ENCODE measurements at places on chromosomes 7 and 10.

DNA sequence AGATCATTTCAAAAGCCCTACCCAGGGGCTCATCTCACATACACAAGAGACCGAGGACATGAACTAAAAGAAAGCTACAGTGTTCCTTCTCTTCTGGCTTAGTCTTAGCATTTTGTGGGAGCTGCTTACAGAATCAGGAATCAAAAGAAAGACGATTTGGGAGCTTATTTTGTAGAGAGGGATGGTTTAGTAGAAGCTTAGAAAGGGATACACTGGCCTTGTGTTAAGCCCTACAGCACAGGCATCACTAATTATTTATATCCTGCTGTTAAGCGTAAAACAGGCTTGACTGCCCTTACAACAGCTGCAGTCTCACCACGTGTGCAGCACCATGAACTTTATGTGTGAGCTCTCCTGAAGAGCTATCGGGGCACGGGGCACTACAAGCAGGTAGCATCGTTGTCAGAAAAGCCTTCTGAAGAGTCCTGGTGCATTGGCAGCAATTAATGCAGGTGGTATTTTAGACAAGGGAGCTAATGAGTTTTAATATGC is 798.3 kb downstream of the NXPH1 start:
- DNase-seq = no peak

GRCh38 chr7:55567571-55567970 is 4.7 kb downstream of the VOPP1 start:
- DNase-seq = peak; percentile 32

- DNase-seq = no peak
These were observed 1.8 kb downstream of the FRAT2 start for GRCh38 chr10:97332591-97333350.

DNA sequence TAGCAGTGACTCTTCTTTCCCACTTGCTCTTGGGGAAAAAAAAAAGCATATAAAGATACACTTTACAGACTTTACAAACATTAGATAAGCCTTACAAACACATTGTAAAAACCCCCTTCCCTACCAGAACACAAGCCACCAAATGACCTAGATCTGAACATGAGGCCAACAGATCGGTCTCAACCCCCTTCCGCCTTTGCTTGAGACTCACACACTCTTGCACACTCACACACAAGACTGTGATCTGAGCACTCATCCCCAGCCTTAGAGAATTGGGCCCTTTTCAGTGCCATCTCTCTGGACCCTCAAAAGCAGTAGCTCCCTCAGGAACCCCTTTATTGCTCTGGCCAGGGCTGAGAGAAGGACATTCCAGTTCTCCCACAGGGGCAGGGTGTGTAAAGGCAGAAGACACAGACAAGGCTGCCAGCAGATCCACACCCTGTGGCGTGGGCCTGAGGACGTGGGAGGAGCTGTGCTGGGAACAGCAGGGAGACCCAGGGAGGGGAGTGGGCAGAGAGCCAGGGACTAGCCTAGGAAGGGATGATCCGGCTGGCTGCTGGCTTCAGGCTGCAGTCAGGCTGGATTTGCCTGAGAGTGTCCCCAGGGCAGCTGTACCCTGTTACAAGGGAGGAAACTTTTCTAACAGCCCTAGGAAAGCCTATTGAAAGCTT is 206.7 kb downstream of the KIAA1217 start:
- no peak for DNase-seq

DNA sequence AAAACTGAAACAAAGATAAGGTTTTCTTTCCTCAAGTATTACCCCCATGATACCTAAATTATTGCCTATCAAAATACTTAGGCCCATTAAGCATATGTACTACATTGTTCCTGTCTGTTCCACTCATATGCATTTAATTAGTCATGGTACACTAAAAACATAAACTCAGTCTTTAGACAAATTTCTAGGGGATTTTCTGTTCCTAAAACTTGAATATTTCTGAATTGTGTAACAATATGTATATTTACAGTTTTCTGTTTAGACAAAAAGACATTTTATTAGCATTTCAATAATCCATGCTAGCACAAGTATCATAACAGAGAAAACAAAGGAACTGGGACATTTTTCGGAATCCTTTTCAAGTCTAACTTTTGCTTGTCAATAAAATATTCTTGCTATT is 234.2 kb downstream of the CRPPA start:
- DNase-seq = no peak

- peak; percentile 8 for DNase-seq
These were observed 650.5 kb upstream of the SORCS1 start for GRCh38 chr10:107814865-107815487.

DNA sequence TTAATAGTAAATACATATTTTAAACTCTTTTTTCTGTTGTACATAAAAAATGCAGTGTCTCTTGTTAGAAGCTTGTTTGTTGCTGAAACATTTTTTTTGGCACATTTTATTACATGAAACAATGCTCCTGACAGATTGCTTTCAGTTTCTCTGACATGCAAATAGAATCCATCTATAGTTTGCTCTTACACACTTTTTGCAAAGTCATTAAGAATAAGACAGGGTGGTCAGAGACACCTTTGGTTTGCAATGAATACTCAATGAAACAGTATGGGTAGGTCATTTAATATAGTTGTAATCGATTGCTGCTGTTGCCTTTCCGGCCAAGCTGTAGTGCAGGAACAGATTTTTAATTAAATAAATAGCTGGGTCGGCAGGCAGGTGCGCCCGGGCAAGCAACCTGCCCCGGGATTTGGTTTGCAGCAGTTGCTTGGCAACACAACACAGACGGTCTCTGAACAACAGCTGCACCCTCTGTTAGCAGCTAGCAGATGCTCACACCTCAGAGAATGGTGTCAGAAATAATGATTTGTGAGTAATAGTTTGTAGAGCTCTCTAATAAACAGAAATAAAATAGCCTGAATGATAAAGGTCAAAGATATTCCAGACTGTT is 115.7 kb upstream of the CACNA2D1 start:
- no peak for DNase-seq

- DNase-seq = no peak
These were observed 131.2 kb downstream of the GFRA1 start for GRCh38 chr10:116141855-116142254.

GRCh38 chr7:65503434-65504152 is 129.9 kb downstream of the ZNF92 start:
- no peak for DNase-seq

DNA sequence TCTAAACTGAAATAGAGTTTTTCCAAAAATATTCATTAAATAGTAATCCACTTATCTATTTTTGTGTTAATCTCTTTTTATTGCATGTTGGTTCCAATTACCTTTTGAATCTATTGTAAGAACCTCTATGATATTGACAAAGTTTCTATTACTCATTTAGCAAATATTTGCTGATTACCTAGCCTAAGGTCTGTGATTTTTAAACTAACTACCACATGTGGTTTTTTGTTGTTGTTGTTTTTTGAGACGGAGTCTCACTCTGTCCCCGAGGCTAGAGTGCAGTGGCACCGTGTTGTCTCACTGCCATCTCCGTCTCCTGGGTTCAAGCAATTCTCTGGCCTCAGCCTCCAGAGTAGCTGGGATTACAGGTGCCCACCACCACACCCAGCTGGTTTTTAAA is 2.0 kb upstream of the ASB13 start:
- no peak for DNase-seq

GRCh38 chr10:66283874-66284464 is 641.9 kb upstream of the LRRTM3 start:
- no peak for DNase-seq

- no peak for DNase-seq
These were observed 102.2 kb downstream of the ZNF92 start for GRCh38 chr7:65475734-65476319.

DNA sequence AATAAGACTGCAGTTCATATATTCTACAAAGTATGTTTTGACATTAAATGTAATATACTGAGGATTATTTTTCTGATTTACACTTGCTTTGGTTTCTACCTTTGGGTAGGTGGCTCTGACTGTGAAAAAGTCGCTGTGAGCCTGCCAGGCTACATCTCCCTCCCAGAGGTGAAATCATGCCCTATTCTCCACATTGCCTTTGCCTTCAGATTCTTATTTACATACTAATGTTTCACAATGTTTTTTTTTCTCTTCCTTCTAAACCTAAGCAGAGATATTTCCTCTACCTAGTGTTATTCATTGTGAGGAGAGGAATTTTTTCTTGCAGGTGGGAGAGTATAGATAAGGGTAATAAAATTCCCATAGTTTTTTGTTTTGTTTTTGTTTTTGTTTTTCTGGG is 111.5 kb upstream of the ANTXRL start:
- no peak for DNase-seq

DNA sequence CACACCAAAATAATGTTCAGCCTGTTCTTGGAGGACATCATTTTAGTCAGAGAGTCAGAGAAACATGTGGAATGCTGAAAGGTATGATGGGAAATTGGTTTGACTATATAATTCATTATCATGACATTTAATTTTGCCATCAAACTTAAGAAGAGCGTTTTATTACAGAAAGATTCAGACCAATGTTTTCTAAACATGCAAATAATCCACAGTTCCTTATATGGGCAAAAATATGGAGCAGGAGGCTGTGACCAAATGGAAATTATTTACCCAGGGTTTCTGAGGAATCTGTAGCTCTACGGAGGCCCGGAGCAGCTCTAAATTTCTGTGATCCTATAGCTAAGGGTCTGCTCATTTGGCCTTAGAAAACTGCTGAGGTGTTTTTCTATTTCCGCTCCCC is 33.2 kb downstream of the LAMB4 start:
- no peak for DNase-seq

GRCh38 chr10:77649333-77650331 is 12.0 kb upstream of the KCNMA1 start:
- DNase-seq = no peak

DNA sequence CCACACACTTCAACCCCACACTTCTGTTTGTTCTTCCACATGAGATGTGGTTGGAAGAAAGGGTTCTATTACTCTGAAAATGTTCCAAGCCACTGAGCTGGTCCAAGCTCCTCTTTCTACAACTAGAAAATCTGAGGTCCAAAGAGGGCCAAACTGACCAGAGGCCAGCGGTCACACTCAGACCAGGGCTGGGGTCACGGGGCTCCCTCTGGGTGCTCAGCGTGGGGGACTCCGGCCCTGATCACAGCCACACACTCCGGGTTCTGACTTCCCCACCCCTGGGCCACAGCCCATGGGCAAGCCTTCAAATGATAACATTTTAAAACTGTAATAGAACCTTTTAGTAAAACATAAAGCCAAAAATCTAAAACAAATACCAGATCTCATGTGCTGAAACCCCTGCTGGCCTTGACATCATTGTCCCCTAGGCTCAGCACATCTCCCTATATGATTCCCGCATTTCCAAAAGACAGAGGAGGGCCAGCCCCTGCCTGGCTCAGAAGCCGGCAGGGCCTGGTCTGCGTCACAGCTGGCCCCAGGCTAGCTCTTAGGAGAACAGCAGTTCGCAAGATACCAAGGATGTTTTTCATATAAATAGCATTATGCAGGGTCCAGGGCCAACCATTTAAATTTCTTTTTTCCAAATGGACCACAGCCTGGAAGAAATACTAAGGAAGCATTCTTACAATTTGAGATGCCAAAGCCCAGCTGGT is 3.3 kb downstream of the CRYGN start:
- DNase-seq = no peak

DNA sequence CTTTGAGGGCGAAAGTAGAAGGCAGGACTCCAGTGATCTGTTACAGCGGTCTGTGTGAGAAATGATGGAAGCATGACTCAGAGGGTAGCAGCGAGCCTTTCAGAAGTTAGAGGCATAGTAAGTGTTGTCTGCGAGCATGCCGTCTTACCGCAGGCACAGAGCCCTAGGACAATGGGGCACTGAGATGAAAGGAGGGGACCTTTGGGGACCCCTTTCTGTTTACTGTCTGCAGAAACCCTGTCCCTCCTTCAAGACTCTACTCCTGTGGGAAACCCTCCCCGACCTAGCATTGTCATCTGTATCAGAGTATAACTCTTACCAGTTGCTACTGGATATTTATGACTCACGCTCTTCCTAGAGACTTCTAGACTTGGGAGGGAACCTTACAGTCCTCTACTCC is 87.2 kb upstream of the AGK start:
- no peak for DNase-seq

GRCh38 chr7:74708569-74709275 is 51.2 kb downstream of the GTF2I start:
- no peak for DNase-seq

DNA sequence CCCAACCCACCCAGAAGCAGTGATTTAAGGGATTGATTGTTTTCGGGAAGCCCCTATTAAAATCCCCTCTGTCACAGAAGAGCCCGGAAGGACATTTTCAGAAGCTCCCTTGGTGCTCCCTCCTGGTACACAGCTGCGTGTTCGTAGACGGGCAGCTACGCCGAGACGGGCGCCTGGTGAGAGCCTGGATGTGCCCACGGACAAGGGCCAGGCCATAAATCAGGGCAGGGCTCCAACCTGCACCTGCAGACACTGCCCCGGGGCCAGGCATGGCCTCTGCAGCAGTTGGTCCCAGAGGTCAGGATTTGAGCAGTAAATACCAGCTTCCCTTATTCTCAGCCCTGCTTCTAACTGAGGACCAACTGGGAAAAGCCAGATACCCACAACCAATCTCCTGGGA is 106.8 kb downstream of the PAXIP1 start:
- no peak for DNase-seq

DNA sequence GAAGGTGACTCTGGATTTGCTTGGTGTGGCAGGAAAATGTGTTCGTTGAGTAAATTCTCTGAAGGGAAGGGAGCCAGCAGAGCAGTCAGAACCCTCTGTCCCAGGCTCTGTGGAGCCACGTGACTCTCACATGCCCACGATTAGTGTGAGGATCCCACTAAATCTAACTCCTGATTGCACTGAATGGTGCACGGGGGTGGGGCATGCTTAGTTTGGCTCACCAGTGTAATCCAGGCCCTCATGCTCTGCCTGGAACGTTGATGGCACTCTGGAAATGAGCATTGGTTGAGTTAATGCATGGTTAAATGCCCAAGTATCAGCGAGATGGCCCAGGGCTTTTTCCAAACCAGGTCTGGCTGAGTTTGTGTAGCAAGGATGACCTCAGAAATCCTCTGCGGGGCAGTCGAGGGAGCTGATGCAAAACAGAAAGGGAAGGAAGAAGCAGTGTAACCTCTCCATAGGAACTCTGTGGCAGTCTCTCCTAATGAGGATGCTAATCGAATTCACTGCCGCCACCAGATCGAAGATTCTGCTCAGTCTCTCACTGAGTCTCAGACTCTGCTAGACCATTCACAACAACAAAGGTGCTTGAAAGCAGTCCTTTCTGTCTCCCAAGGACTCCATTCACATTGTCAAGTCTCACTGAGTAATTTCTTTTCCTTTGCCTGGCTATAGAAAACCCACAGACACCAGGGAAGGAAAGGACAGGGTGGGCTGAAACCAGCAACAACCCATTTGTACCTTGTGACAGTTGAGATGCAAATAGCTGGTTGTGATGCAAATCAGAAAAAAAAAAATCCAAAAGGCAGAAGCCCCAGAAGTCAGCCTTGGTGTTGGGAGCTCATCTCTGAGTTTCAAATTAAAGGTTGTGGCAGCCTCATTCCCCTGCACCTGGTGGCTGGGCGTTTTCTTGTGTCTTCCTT is 98.1 kb downstream of the C10orf105 start:
- DNase-seq = no peak

- DNase-seq = no peak
These were observed 2.9 kb downstream of the CPXM2 start for GRCh38 chr10:123888751-123889150.

- no peak for DNase-seq
These were observed 188.8 kb upstream of the SMIM30 start for GRCh38 chr7:113307147-113307546.

Measured in activated naive CD8-positive, alpha-beta T cell treated with anti-CD3 and anti-CD28 coated beads, Interleukin-2, amount 50 U/mL, for 24 hours (primary cell).